ENCODE measurements at places on chromosomes 12 and 14.

GRCh38 chr12:51009056-51009440, 17.1 kb downstream of the SLC11A2 start:
- peak; percentile 36 for DNase-seq

DNA sequence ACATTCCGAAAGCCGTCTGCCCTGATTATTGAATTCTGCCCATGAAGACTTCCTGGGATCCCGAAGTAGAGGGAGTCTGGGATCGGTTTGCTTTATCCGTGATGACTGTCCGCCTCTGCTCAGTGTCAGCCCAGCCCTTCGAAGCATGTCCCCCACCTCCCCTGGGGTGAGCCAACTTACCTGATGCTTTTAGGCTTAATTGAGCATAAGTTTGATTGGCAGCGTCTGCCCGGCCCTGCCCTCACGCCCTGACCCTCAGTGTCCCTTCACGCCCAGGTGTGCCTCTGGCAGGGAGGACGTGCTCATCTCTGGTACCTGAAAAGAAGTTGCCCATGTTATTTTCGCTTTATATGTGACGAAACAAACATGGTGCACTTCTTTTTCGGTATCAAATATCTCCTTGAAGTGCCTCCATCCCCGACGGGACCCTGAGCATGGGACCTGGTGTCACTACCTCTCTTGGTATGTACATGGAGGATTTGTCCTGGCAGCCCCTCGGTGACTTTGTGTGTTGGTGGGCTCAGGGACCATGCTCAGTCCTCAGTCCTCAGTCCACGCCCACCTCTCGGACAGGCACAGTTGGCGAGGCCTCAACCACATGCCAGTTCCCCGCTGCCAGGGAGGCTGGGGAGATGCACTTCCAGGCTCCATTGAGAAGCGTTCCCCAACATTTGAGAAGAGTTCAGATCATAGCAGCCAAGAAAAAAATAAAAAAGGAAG, 130.1 kb upstream of the RTL1 start:
- DNase-seq, result no peak

- DNase-seq, result no peak
These were observed 9.0 kb upstream of the TAS2R31 start for GRCh38 chr12:11040162-11040561.

- no peak for DNase-seq
These were observed 29.1 kb downstream of the PLEKHH1 start for GRCh38 chr14:67562025-67562775.

GRCh38 chr12:51971679-51972421, 20.4 kb downstream of the ACVR1B start:
- no peak for DNase-seq

- DNase-seq, result no peak
These were observed 92.3 kb upstream of the BTG1 start for GRCh38 chr12:92237762-92238523.

GRCh38 chr14:28152453-28153044, 614.0 kb upstream of the FOXG1 start:
- no peak for DNase-seq
